ENCODE measurements at places on chromosomes 11 and 22.
A peak's percentile ranks its signal among the peaks of the same experiment; 100 is the strongest.

- peak; percentile 92 for DNase-seq
Observed at GRCh38 chr22:43923631-43924464, at the start of gene PNPLA3. TSS of gene PNPLA3 (plus strand) at chr22:43923805. CDS start at chr22:43923912, 107 bp downstream.

GRCh38 chr11:99987821-99988470 lies 699.1 kb upstream of the ARHGAP42 start:
- no peak for DNase-seq

DNA sequence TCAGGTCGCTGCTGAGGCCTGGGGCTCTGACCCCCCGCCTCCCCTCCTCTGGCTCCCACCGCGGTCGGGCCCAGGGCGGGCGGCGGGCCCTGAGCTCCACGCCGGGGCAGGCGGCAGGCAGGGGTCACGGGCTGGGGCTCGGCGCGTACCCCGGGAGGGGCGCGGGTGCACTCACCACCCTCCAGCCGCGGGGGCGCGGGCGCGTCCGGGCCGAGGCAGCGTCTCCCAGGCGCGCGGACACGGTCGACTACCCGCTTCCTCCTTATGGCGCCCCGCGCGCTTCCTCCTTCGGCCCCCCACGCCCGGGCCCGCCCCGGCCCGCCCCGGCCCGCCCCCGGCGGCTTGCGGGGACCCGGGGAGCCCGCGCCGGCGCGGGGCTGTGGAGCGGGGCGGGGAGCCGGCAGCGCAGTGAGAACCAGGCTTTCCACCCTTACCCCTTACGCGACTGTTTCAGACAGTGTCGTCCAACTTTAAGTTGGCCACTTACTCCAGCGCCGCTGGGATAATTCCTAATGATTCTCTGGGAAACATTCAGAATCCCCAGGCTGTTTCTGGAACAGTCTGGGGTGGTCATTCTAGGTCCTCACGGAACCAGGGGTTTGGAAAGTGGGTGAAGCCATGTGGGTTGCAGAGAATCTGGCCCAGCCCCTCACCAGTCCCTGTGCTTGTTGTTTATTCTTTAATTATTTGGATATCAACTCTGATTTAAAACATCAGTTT lies at the start of gene BID:
BID (minus strand) TSS at position 264 of the 720 bp plus-strand sequence. CDS start 24,353 bp downstream, outside the sequence.
- DNase-seq, result no peak

GRCh38 chr11:62645671-62645945 lies 805 bp downstream of the GANAB start:
- DNase-seq, result no peak

- DNase-seq, result no peak
Observed at GRCh38 chr11:113189909-113190667, 124.3 kb upstream of the TTC12 start.

- DNase-seq, result no peak
Observed at GRCh38 chr11:21807350-21807749, 385.5 kb upstream of the ANO5 start.

DNA sequence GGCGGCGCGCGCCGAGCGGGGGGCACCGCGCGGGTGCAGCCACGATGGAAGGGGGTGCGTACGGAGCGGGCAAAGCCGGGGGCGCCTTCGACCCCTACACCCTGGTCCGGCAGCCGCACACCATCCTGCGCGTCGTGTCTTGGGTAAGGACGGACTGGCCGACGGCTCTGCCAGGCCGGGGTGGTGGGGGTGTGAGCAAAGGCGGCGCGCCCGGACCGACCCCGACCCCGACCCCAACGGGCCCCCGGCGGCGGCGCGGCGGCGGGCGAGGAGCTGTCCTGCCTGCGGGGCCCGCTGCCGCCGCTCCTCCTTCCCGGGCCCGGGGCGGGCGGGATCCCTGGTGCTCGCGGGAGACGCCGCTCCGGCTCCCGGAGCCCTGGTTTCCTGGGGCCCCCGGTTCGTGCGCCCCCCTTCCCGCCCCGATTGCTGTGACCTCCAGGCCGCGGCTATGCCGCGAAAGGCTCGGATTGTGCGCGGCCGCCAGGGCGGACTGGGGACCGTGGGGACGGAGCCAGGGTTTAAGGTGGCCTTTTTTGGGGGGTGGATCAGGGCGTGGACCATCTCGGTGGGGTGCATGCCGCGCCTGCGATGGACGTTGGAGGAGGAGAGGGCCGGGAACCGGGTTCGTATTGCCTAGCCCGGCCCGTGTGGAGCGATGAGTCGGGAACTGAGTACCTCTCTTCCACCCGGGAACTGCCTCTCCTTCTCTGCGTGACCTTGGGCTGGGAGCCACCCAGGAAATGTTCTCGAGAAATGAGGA lies at the start of gene SYNGR1:
SYNGR1 (plus strand) TSS at position 25 of the 760 bp plus-strand sequence; CDS start at position 45, 20 bp downstream.
- DNase-seq, result no peak

- DNase-seq, result no peak
Observed at GRCh38 chr22:45318558-45319323, 9.0 kb downstream of the FAM118A start.

GRCh38 chr11:11039208-11039965 lies 181.5 kb upstream of the ZBED5 start:
- DNase-seq, result no peak

- no peak for DNase-seq
Observed at GRCh38 chr11:76759092-76759491, 24.1 kb upstream of the TSKU start.

- DNase-seq, result no peak
Observed at GRCh38 chr11:97506076-97506759, 1116.4 kb downstream of the JRKL start.

- DNase-seq, result no peak
Observed at GRCh38 chr11:17763244-17763643, 28.7 kb downstream of the KCNC1 start.

DNA sequence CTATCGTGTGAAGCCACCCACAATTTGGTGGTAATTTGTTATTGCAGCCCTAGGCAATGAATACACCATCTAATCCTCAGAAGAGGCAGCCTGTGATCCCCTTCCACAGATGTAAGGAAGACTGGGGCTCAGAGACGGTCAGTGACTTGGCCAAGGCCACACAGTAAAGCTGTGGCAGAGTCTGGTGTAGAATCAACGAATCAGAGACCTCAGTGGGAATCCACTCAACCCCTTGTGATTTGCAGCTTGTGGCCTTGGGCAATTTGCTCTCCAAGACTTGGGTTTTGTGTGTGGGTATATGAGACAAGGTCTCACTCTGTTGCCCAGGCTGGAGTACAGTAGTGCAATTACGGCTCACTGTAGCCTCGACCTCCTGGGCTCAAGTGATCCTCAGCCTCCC lies 1.9 kb downstream of the LGALS2 start:
- DNase-seq, result no peak

GRCh38 chr11:95790933-95791708 lies 823 bp downstream of the CEP57 start:
- peak; percentile 79 for DNase-seq

DNA sequence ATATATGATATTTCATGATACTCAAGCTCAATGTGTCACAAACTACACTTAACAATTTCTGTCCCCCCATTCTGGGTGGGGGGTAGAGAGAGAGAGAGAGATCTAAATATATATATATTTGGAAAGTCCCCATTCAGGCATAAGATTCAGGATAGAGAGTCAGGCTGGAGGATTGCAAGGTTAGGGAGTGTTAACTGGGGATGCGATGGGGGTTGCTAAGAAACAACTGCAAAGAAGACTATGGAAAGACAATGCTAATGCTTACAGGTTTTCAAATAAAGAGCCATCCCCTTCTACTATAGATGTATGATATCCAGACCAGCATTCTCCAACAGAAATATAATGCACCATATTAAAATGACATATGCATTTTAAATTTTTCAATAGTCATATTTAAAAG lies 79.2 kb upstream of the OR5AK2 start:
- DNase-seq, result no peak

GRCh38 chr11:6925636-6926207 lies 504 bp upstream of the ZNF215 start:
- DNase-seq, result no peak

DNA sequence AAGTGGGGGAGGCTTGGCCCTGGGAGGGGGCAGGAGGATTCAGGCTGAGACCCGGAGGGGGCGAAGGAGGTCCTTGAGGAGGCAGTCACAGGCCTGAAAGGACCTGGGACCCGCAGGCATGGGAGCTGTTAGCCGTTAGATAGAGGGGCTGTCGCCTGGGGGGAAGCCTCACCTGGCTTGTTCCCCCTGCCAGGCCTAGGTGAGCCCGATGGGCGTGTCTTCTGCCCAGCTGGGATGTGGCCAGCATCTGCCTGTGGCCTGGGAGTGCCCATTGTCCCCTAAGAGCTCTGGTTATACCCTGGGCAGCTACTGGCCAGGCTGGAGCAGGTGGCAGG lies 1.8 kb upstream of the DUSP8 start:
- DNase-seq, result peak; percentile 79

GRCh38 chr11:14554959-14555358 lies 34.8 kb upstream of the PSMA1 start:
- peak; percentile 56 for DNase-seq

DNA sequence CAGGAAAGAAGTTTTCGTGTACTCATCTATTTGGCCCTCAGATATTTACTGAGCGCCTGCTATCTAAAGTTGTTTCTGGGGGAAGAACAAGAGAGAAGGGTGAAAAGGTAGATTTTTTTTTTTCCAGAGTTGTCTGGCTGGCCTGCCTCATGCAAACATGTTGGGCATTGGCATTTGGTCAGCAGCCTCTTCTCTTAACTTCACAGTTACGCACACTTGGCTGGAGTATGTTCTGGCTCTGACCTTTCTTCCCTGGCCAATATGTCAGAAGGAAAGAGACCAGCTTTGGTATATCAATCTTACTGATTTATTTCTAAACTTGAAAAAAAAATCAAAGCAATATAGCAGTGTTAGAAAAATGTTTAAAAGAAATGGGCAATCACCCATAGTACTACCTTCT lies 54.2 kb upstream of the GRAMD1B start:
- DNase-seq, result no peak

GRCh38 chr11:116413301-116414242 lies 359.2 kb downstream of the BUD13 start:
- no peak for DNase-seq

DNA sequence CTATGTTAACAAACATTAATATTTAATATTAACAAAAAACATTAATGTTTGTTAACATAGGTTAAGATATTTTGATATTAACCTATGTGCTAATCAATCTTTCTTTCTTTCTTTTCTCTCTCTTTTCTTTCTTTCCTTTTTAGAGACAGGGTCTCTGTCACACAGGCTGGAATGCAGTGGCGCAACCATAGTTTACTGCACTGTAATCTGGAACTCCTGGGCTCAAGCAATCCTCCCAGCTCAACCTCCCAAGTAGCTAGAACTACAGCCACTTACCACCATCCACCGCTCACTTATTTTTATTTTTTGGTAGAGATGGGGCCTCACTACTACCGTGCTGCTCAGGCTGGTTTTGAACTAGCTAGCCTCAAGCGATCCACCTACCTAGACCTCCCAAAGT lies 13.2 kb downstream of the SIK3 start:
- DNase-seq, result no peak

GRCh38 chr22:43257549-43257948 lies 70.6 kb upstream of the TTLL12 start:
- DNase-seq, result no peak

- no peak for DNase-seq
Observed at GRCh38 chr11:37770145-37770544, 1172.1 kb upstream of the RAG2 start.

DNA sequence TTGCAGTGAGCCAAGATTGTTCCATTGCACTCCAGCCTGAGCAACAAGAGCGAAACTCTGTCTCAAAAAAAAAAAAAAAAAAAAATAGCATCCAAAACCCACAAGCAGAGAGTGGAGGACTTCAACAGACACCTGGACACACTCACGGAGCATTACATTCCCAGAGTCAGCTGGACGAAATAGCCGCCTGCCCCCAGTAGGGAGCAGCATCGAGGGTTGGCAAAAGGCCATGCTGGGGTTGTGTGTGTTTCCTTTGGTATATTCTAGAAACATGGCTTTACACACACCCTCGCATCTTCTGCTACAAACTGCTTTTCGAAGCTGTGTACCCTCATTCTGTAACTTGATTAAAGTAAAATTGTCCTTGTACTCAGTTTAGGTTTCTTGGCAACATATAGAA lies 5.3 kb downstream of the ADA2 start:
- DNase-seq, result peak; percentile 22

- DNase-seq, result no peak
Observed at GRCh38 chr22:43186272-43187170, at the start of gene TTLL12. TSS of gene TTLL12 (minus strand) at chr22:43187134. CDS start at chr22:43187069, 65 bp downstream.

DNA sequence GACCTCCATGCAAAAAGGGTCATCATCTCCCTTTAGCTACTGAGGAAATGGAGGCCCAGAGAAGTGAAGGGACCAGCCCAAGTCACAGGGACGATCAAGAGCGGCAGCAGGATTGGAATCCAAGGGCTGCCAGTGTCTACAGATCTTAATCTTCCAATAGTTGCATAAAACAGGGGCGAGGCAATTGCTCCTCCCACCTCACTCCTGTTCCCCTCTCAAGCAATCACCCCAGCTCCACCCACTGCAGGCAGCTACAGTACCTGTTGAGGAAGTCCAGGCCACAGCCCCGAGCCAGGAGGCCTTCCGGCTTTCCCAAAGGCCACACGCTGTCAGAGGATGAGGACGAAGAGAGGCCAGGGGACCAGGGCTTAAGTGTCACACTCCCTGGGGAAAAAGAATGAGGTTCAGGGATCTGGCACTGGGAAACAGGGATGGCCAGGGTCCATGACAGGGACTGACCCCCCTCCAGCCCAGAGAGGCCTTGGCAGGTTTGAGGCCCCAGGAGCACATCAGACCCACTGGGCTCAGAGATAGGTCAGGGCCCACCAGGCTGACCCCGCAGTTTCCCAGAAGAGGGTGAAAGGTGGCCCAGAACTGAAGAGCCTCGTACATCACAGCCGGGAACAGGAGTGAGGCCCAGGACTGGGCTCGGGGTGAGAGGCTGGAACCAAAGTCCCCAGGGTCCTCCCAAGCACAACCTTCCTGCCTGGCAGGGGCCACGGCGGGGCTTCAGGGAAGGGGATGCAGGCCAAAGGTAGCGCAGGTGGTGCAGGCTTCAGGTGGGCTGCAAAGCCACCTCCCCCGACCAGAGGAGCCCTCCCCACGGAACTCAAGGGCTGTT lies 16.4 kb upstream of the MFNG start:
- DNase-seq, result peak; percentile 90

- DNase-seq, result no peak
Observed at GRCh38 chr11:13343067-13343466, 65.5 kb downstream of the BMAL1 start.

DNA sequence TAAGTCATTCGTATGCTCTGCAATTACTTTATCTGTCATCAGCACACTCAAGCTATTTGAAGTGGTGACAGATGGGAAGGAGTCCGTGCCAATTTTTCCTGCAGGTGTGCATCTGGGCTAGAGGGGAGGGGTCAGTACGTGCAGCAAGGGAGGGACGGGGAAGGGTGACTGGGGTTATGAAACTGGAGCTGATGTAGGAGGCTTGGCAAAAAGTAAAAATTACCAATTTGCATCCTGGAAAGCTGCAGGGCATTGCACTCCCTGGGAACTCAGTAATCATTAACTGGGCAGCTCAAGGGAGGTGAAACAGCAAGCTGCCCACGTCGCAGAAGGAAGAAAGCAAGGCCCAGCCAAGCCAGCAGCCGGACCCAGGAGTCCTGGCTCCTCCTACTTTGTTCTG lies 87.1 kb upstream of the TMEM45B start:
- peak; percentile 28 for DNase-seq

- no peak for DNase-seq
Observed at GRCh38 chr11:87326594-87326993, 288.9 kb downstream of the TMEM135 start.

GRCh38 chr22:32661737-32662586 lies 139.5 kb upstream of the TIMP3 start:
- DNase-seq, result no peak

GRCh38 chr11:16299390-16299789 lies 57.0 kb downstream of the SOX6 start:
- no peak for DNase-seq

Measured in mucosa of gallbladder (tissue), 1 donor.